Stimulated activated CD4-positive, alpha-beta T cell treated with anti-CD3 and anti-CD28 coated beads, Interleukin-1b, Interleukin-23, amount 100 ng/mL, for 1 hour (primary cell): ENCODE measurements at places on chromosomes 7 and 10.

DNA sequence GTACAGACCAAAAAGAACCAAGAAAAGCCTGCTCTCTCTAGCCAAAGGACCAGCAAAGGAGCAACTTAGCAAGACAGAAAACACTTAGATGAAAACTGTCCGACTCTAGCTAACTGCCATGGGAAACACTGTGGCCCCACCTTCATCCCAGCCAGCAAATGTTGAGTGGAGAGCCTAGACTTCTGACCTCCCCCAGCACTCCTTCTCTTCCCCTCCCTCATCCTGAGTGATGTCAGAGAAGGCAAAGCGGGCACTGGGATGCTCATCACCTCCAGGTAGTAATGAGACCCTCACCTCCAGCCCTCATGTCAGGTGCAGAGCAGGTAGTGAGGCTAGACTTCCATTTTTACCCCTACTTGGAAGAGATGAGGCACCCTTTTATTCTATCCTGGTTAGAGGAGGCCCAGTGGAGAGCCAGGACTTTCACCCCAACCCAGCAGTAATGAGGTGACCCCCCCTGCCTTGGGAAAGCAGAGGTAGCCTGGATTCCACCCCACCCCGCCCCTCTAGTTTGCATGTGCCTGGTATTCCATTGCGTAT is 16.9 kb downstream of the CUZD1 start:
- DNase-seq, result no peak

DNA sequence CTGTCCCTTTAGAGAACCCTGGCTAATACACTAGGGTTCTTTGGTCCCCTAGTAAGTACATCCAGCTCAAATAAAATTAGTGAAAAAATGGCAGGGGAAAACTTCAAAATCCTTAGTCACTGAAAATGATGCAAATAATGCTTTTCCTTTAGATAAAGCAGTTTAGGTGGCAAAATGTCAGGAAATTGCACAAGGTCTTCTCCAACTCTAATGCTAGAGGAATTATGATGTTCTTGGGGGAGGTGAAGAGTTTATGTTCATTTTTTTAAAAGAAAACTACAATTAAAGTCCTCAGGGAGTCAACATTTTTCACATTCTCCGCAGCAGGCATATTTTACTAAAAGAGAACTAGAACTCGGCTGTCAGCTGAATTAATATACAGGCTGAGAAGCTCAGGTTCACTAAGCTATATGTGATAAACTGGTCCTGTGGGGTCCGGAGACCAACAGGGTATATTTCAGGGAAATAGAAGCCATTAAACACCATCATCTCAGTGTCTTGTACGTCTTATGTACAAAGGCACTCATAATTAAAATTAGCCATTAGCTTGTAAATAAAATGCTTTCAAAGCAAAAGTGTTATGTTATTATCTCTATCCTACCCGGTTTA is 1164.7 kb upstream of the AUTS2 start:
- DNase-seq, result no peak

DNA sequence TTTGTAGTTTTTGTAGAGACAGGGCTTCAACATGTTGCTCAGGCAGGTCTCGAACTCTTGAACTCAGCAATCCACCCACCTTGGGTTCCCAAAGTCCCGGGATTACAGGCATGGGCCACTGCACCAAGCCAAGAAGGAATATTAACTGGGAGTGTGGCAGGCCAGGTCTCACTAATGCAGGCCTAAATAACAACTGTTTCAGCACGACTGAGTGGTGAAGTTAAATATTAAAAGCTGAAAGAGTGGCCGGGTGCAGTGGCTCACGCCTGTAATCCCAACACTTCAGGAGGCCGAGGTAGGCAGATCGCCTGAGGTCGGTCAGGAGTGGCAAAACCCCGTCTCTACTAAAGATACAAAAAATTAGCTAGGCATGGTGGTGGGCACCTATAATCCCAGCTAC is 21.1 kb downstream of the CHUK start:
- DNase-seq, result no peak

DNA sequence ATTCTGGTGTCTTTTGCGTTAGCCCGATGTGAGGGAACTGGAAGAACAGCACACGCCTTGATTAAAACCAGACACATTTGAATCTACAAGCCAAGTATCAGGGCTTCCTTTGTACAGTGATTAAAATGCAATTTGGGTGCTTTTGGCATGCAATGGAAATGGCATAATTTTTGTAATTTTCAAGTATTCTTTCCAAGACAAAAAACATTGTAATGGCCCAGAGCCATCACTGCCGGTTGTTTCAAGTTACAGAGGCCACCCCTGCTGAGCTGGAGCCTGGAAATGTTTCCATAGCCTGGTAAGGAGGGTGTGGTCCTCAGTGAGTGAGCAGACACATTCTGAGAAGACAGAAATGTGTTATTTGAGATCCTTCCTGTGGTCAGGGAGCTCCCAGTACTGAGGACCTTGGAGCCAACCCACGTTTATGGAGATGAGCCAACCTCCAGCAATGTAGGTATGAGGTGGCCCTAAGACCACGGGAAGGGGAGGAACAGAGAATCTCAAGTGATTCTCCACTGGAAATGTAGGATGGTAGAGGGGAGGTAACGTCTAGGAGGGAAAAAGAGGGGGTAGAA is 20.9 kb downstream of the TEX36 start:
- DNase-seq, result no peak

DNA sequence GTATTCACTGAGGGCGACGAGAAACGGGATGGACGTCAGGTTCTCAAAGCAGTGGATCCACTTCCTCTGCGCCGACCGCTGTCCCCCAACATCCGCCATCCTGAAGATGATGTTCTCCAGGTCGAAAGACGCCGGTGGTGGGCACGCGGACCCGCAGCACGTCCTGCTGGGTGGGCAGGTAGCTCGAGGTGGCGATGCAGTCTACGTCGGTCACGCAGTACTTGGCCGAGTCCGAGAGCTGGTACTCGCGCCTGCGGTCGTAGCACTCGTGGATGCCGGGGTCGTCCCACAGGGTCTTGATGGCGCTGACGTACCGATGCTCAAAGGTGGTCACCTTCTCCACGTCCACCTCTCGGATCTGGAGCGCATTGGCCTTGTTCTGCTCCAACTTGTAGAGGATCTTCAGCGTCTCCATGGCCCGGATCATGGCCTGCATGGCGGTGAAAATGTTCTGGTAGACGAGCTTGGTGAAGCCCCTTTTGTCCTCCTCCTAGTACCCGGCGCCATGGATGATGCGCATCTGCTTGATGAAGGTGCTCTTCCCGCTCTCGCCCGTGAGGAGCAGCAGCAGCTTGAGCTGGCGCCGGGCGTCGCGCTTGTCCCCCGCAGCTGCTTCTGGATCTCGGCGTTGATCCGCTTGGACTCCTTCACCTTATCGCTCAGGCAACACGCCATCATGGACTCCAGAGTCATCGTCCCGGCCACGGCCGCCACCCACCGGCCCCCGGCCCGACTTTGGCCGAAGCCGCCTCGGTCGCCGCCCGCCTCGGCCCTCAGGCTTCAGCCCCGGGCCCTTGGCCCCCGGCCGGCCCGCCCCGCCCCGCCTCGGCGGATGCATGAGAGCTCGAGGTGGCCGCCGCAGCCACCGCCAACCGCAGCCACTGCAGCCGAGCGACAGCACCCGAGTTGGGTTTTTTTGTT is 122.9 kb upstream of the KCTD7 start:
- no peak for DNase-seq

DNA sequence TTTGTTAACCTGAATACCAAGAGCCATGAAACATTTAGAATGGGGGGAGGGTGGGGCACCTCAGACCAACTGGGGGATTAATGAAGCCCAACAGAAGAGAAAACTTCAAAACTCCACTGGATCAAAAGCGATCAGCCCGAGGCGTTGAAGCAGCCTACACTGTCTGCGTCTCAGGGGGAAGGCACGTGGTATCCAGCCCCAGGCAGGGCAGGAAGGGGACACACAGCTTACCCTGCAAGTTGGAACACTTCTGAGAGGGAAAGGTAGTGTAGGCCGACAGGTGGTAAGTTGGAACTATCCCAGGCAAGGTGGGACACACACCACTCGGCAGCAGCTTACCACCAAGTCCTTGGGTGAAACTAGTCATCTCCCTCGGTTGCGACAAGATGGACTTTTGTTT is 102.9 kb downstream of the TAX1BP1 start:
- DNase-seq, result no peak

GRCh38 chr7:12701433-12701832 is 14.0 kb downstream of the ARL4A start:
- DNase-seq, result no peak

- no peak for DNase-seq
These were observed 91.2 kb upstream of the OIT3 start for GRCh38 chr10:72802332-72802731.

- DNase-seq, result no peak
These were observed 908 bp downstream of the NOM1 start for GRCh38 chr7:156950381-156950858.

DNA sequence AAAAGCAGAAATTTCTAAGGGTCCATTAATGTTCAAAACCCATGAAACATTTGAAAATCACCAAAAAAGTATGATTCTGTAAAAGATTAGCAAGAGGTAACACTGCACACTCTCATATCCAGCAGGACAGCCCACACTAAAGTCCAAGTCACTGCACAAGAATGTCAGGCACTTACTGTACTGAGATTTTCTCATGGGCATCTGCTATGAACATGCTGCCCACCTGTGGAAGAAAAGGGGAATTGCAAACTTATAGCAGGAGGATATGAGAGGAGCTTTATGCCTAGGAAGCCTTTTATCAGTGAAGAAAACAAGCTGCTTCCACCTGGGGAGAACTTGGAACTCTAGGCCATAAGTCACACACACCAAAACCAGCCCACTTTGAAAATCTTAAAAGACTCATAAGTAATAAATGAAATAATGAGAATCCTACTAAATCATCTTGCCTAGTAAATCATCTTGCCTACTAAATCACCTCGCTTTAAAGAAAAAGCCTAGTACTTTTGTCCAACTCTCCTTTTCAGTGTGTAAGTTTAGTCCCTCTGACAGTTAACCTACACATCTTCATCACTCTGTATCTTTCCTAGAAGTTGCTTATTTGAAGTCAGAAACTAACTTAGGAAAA is 46.1 kb downstream of the ARMH3 start:
- peak; percentile 3 for DNase-seq

GRCh38 chr7:128271471-128271941 is 30.4 kb downstream of the LEP start:
- no peak for DNase-seq

DNA sequence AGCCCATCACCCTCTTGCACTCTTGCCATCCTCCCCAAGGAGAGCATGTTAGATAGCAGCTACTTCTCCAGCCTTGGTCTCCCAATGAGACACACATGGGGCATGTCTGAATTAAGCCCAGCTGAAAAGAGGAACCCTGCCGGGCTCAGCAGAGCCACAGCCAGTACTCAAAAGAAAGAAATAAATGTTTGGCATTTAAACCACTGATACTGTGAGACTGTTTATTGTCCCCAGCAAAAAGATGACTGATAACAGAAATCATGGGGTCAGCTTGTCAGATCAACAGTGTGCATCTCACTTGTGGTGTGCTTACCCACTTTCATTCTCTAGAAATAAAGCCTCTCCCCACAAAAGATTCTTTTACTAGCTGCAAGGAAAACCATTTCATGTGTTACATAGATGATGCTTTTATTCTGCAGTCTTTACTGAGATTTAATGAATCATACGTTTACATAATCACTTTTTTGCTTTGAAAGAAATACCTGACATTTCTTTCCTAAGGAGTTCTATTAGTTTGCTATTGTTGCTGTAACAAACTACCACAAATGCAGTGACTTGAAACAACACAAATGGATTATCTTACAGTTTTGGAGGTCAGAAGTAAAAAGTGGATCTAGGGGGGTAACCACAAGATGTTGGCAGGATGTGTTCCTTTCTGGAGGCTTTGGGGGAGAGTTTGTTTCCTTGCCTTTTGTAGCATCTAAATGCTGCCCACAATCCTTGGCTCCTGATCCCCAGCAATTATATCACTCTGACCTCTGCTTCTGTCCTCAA is 20.9 kb downstream of the ANKRD7 start:
- DNase-seq, result no peak

DNA sequence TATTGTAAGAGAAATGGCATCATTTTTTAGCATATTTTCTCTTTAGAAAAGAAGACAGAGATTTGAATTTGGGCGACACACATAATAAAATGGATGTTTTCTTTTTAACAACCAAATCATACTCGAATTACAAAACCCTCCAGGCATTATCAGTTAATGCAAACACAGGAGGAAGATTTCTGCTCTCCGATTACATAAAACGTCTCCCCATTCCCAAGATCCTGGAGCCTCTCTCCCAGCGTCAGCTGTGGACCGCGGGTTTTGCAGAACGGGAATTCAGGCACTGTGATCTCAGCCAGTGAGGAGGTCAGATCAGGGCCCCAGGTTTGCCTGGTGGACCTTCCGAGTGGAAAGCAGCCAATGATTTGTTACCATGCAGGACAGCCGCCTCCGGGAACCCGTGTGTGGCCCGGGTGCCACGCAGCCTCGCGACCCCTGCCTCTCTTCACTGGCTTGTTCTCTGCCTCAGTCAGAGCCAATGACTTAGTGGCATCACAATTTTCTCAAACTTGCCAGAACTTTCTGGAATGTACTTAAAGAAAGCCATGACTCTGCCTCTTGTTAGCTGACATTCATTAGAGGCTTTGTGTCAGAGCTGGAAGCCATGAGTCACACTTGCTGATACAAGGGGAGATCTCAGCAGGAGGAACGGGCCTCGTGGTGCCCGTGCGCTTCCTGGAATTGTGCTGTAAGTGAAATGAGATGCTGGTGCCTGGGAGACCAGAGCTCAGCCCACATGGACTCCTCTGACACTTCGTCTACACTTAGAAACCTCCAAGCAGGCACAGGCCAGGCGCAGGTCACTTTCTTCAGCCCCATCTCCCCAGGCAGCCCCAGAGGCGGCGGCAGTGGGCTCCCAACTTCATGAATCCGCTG is 246.1 kb downstream of the KLF6 start:
- DNase-seq, result no peak

DNA sequence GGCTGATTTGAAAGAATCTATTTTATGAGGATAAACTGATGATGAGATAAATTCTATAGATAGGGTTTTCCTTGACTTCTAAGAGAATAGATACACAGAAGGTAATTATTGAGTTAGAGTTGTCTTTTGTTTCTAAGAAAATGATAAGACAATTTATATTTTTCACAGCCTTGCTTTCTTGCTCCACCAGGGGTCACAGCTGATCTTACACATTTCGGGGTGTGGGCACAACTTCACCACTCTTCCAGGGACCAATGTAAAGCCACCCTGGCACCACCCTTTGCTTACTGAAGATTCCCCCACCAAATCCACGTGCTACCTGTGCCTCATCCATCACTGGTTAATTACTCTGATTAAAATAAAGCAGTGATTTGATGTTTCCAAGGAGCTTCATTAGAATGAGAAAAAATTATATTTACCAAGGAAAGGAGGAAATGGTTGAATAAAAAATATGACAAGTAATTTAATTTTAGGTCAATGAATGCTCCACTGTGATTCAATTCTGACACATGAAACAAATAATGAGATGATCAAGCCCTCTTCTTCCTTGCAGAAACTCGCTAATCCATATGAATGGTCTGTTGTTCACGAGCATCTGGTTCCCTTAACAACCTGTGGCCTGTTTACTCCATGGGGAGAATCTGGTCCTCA is 177.3 kb upstream of the TNS3 start:
- no peak for DNase-seq

DNA sequence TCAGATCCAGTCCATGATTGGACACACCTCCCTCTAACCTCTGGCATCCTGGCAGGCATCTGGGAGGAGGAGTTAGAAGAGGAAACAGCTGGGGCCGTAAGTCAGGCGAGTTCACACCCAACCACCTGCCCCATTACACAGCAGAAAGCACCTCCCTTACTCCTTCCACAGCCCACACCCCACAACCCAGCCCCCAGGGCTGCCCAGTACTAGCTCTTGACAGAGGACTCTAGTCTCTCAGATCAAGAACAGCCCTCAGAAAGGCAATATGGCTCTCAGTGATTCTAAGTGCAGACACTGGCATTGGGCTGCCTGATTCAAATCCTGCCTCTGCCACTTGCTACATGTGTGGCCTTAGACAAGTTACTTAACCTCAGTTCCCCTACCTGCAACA is 34.1 kb downstream of the KCNMA1 start:
- DNase-seq, result no peak
